SW 1271 (cell line): ENCODE measurements at places on chromosomes 7 and 10.

DNA sequence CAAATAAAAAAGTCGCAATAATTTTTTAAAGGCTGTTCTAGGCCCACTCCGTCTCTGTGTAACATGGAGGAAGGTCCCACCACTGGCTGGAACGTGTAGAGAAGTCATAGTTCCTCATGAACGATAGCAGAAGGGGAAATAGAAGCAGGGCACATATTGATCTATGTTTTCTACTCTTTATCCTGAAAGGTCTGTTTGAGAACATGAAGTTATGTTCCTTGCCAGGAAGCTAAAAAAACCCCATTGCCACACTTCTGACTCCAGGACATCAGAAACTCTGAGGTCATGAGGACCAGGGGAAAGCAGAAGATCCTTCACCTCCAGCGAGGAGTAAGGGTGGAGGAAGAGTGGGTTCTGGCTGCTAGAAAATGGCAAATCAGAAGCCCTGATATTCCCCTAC lies 10.8 kb downstream of the ANKRD22 start:
- DNase-seq, result no peak

DNA sequence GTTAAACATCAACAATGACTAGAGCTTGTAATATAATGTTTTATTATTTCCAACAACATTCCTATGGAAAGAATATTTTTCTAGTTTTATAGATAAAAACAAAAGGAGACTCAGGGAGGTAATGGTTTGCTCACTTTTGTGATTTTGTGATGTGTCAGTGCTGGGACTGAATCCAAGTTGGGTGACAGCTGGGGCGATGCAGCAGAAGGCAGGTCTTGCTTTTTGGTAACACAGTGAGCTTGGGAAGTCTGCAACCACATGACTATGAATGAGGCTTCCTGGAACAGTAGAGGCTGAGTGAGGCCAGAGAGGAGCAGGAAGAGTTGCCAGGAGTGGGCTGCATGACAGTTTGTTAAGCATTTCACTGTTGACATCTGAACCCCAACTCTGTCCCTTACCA lies 4.9 kb upstream of the YKT6 start:
- DNase-seq, result no peak

DNA sequence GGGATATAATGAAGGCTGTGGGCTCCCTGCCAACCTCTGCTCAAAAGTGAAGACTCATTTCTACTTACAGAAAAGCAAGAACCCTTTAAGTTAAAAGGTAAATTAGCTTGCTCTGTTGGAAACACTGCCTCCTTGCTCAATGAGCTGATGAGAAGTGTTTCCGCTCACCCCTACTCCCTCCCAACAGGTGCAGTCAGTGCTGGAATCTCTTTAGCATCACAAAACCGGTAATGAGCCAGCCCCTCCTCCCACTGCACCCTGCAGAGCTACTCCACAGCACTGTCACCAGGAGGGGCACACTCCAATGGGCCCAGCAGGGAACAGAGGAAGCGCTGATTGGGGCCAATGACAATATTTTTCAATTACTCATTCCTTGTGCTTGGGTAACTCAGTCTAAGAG lies 262.5 kb downstream of the TCERG1L start:
- no peak for DNase-seq

DNA sequence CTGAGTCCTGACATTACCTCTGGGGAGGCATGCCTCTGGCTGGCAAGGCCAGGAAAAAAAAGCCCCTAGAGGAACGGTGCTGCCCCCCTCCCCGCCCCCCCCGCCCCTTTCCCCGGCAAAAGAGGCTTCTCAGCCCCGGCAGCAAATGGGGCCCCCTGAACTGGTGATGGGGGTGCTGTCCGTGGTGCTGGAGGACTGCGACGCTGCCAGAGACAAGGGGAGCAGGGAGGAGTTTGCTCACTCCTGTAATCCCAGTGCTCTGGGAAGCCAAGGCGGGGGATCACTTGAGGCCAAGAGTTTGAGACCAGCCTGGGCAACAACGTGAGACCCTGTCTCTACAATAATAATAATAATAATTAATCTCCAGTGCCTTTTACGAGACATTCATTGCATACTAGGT lies 23.7 kb downstream of the SRRM3 start:
- DNase-seq, result no peak

DNA sequence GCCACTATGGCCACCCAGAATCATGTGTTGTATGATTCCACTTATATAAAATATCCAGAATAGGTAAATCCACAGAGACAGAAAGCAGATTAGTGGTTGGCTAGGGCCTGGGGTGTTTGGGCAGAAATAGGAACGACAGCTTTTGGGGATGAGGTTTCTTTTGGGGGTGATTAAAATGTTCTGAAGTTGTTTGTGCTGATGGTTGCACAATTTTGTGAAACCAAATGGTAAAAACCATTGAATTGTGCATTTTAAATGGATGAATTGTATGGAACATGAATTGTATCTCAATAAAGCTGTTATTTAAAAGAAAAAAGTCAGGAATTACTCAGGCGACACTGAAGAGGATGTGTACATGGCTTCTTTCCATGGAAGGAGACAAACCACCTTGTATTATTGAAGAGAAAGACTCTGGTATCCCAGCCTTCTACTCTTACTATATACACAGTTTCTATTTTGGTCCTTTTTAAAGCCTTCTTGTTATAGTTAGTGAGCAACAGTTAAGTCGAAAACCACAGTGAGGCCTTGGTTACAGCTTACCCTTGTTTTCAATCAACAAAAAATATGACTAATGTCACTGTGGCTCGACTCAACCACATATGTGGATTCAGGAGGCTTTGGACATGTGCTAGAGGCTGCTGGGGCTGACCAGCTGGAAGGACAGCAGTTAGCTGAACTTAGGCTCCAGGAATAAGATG lies 57.1 kb upstream of the KMT2E start:
- DNase-seq, result no peak

GRCh38 chr7:41404375-41405074 lies 298.4 kb downstream of the INHBA start:
- no peak for DNase-seq
